ENCODE measurements at places on chromosomes 1 and 21.
A peak's percentile ranks its signal among the peaks of the same experiment; 100 is the strongest.

GRCh38 chr1:168811176-168811575 is 82.2 kb upstream of the DPT start:
- DNase-seq = no peak

DNA sequence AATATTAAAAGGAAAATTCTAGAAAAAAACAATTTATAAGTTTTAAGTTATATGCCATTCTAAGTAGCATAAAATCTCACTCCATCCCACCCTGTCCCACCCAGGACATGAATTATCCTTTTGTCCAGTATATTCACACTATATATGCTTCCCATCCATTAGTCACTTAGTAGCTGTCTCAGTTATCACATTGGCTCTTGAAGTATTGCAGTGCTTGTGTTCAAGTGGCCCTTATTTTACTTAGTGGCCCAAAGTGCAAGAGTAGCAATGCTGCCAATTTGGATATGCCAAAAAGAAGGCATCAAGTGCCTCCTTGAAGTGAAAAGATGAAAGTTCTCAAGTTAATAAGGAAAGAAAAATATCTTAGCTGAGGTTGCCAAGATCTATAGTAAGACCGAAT is 192.3 kb downstream of the KCNT2 start:
- no peak for DNase-seq

DNA sequence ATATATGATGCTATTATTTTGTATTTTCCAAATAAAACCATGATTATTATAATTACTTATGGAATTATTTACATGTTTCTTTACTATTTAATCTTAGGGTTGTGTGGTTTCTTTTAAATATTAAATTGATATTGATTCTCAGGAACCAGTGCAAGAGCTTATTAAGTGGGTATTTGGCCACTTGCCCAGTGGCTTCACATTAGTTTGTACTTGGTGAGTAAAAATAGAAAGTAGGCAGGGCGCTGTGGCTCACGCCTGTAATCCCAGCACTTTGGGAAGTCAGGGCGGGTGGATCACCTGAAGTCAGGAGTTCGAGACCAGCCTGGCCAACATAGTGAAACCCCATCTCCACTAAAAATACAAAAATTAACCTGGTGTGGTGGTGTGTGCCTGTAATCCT is 497.1 kb downstream of the PTPRC start:
- no peak for DNase-seq

- DNase-seq = no peak
Observed at GRCh38 chr1:165456114-165456513, 11.2 kb upstream of the RXRG start.

- DNase-seq = no peak
Observed at GRCh38 chr1:208513799-208514198, 269.6 kb upstream of the PLXNA2 start.

DNA sequence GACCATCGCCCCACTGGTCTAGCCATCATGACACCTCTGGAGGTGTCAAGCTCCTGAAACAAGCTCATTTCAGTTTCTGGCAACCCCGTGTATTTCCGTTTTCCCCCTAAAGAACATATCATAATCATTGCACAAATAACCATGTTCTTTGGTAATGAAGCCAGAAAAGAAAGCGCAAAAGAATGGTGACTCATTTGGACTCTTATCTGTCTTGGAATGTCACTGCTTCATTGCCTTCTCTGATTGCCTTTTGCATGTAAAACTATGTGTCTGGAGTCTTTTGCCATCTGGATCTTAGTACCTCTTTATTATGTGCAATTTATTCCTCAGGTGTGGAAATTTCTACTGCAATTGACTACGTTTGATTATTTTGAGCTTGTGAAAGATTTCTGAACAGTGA is 110.5 kb downstream of the COLGALT2 start:
- peak; percentile 52 for DNase-seq

GRCh38 chr1:61951731-61952580 is 209.7 kb downstream of the PATJ start:
- no peak for DNase-seq

- no peak for DNase-seq
Observed at GRCh38 chr1:156752843-156753482, 1.5 kb upstream of the HDGF start.

- DNase-seq = no peak
Observed at GRCh38 chr1:226829105-226829504, 41.3 kb upstream of the PSEN2 start.

DNA sequence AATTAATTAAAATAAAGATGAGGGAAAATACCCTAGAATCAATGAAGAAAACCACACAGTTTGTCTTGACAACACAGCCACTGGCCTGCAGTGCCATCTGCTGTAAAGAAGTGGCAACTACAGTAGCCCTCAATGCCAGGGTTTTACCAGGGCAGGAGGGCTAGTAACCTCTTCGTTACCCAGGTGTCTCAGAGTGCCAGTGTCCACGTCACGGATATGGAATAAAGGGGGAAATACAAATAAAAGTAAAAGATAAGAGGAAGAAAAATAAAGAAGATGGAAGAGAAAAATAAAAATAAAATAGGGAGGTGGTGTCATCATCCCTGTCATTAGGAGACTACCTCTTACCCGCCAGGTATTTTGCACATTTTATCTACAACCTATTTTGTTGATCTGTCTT is 14.2 kb upstream of the SLC44A3 start:
- DNase-seq = peak; percentile 66

GRCh38 chr1:113830039-113830438 is 17.8 kb upstream of the RSBN1 start:
- no peak for DNase-seq

DNA sequence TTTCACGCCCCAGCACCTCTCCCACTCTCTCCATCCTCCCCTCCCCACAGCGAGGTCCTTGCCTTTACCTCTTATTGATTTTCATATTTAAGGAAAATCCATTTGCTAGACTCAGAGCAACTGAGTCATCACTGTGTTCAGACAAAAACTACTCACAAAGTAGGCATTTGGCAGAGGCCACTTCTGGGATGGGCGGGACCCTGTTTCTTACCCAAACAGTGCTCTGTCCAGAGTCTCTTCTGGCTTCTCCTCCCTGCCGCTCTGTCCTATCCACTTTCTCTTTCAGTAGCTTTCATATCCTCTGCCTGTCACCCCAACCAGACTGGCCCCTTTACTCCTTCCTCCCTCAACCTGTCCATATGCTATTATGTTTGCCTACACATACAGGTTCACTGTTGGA is 2.4 kb upstream of the NAV1 start:
- no peak for DNase-seq

GRCh38 chr21:43328958-43329691 is 97.8 kb downstream of the SIK1 start:
- no peak for DNase-seq

- DNase-seq = peak; percentile 44
Observed at GRCh38 chr1:58966103-58966916, 182.5 kb upstream of the JUN start.

- peak; percentile 61 for DNase-seq
Observed at GRCh38 chr1:150578272-150579109, 919 bp downstream of the MCL1 start.

GRCh38 chr1:18396247-18396980 is 84.3 kb upstream of the KLHDC7A start:
- peak; percentile 2 for DNase-seq

GRCh38 chr1:41795205-41795762 is 123.4 kb downstream of the HIVEP3 start:
- peak; percentile 13 for DNase-seq

GRCh38 chr1:18302788-18303413 is 177.8 kb upstream of the KLHDC7A start:
- peak; percentile 1 for DNase-seq

All from OCI-M1 (cell line).